ENCODE measurements at places on chromosomes 1 and 21. TPM values are rescaled to one million over a fixed set of nuclear protein-coding genes. Genes with fewer than 3 reads are reported as not detected.

Gene HSD3B2
- total RNA-seq: not detected

Gene NMNAT2
- 0.50 TPM for total RNA-seq

Gene LIN28A
- 16.7 TPM for total RNA-seq

Gene KLHDC8A
- total RNA-seq: 0.39 TPM

Gene SLC44A5
- total RNA-seq: 1.6 TPM

Gene HES3
- total RNA-seq: not detected

Gene SERPINC1
- not detected for total RNA-seq

Gene SPRTN
- 13.6 TPM for total RNA-seq

Gene ASB17
- total RNA-seq: not detected

Gene LCE3E
- total RNA-seq: not detected

Gene FRRS1
- total RNA-seq: 4.5 TPM

Gene DDAH1
- 76.7 TPM for total RNA-seq

GRCh38 chr1:29703596-29704370, 467.5 kb downstream of the PTPRU start:
- H3K4me3 ChIP-seq: no peak overlapping the region
- peaks cover 11% of the 10 kb centered on the region for H3K4me1 ChIP-seq
- no peak for DNase-seq
- H3K27me3 ChIP-seq: no peaks in the 10 kb centered on the region
- no peaks in the 10 kb centered on the region for H3K36me3 ChIP-seq

- no peak overlapping the region for H3K4me3 ChIP-seq
- no peaks in the 10 kb centered on the region for H3K4me1 ChIP-seq
- H3K27me3 ChIP-seq: no peaks in the 10 kb centered on the region
- H3K27ac ChIP-seq: no peak overlapping the region
- H3K36me3 ChIP-seq: no peaks in the 10 kb centered on the region
- DNase-seq: no peak
Measured at GRCh38 chr1:171869097-171869496, 27.8 kb downstream of the DNM3 start.

- no peaks in the 10 kb centered on the region for H3K4me1 ChIP-seq
Measured at GRCh38 chr1:91123319-91123718, 101.5 kb upstream of the ZNF644 start.

DNA sequence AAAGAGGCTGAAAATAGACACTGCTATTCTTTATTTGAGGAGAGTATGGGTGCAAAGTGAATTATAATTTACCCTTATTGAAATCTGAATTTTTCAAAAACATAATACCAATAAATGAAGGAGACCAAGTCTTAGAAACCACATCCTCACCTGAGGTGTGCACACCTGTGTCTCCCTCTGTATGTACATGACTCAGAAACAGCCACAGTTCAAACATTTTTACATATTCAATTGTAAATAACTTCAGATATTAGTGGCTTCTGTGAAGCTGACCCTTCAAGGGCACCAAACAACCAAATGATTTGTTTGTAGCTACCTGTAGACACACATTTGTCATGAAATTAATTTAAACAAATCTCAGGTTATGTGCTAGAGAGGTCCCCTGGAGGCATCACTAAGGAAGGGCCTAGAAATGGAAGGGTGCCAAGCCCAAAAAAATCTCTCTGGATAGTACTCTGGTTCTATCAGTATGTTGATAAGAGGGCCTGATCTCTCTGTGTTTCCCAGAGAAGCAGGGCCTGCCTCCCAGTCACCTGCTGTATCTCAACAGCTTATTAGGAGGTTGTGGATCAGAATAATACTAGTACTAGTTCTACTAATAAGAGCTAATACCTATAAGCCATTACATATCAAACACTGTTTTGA, 28.1 kb downstream of the ERI3 start:
- peaks cover 37% of the 10 kb centered on the region for H3K4me1 ChIP-seq
- no peak for DNase-seq
- H3K27me3 ChIP-seq: no peaks in the 10 kb centered on the region

- H3K27ac ChIP-seq: peak overlapping the region; percentile 38
- peak; percentile 95 for DNase-seq
- H3K4me3 ChIP-seq: no peak overlapping the region
- H3K27me3 ChIP-seq: no peaks in the 10 kb centered on the region
Measured at GRCh38 chr1:214439352-214440119, 111.9 kb downstream of the PTPN14 start.

DNA sequence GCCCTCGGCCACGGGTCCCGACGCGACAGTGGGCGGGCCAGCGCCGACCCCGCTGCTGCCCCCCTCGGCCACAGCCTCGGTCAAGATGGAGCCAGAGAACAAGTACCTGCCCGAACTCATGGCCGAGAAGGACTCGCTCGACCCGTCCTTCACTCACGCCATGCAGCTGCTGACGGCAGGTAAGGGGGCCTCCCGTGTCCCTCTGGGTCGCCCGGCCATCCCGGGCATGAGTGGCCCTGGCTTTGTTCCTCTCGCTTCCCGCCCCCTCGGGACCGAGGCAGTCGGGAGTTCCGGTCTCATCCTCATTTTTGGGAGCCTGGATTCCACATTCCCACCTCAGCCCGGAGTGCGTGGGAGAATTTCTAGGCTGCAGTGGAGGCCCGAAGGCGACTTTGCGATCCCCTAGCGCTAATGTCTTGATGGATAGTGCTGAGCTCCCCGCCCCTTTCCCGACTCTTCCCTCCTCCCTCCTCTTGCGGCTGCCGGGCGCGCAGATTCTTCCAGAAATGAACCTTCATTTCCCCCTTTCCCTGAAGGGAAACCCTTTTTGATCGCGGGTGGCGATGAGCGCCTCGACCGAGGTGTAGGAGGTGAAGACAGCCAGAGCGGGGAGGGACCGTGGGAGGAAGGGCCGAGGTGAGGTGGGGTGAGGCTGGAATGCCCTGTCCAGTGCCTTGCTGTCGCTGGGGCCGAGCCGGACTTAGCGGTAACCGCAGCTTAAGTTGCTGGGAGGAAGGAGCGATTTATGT, 705 bp downstream of the KHDRBS1 start:
- peak overlapping the region; percentile 93 for H3K4me3 ChIP-seq
- peaks cover 17% of the 10 kb centered on the region for H3K4me1 ChIP-seq
- H3K36me3 ChIP-seq: no peaks in the 10 kb centered on the region
- H3K27ac ChIP-seq: peak overlapping the region; percentile 95
- peak; percentile 16 for DNase-seq

GRCh38 chr1:118958140-118958539, 30.0 kb downstream of the TBX15 start:
- peaks cover 2% of the 10 kb centered on the region for H3K27me3 ChIP-seq
- peaks cover 4% of the 10 kb centered on the region for H3K4me1 ChIP-seq
- H3K36me3 ChIP-seq: no peaks in the 10 kb centered on the region
- DNase-seq: no peak
- no peak overlapping the region for H3K27ac ChIP-seq

GRCh38 chr1:6100861-6101783, 55.4 kb downstream of the KCNAB2 start:
- no peaks in the 10 kb centered on the region for H3K36me3 ChIP-seq
- H3K27ac ChIP-seq: no peak overlapping the region
- DNase-seq: no peak
- no peaks in the 10 kb centered on the region for H3K27me3 ChIP-seq
- no peaks in the 10 kb centered on the region for H3K4me1 ChIP-seq

DNA sequence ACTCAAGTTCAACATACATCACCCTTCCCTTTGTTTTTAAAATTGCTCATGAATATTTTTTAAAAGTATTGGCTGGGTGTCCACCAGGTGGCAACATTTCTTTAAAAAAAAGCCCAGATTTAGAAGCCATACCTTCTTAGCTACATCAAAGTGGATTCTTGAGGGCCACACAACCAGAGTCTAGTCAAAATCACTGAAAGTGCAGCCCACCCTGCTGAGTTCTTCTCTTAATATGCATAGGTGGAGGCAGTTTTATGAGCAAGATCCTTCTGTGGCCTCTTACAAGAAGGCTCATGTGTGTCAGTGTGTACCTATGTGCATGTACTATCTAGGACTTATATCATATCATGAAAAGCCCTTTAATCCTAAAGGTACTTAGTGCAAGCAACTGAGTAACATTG, 16.9 kb upstream of the GNG12 start:
- H3K27me3 ChIP-seq: no peaks in the 10 kb centered on the region
- DNase-seq: no peak
- peaks cover 23% of the 10 kb centered on the region for H3K4me1 ChIP-seq

DNA sequence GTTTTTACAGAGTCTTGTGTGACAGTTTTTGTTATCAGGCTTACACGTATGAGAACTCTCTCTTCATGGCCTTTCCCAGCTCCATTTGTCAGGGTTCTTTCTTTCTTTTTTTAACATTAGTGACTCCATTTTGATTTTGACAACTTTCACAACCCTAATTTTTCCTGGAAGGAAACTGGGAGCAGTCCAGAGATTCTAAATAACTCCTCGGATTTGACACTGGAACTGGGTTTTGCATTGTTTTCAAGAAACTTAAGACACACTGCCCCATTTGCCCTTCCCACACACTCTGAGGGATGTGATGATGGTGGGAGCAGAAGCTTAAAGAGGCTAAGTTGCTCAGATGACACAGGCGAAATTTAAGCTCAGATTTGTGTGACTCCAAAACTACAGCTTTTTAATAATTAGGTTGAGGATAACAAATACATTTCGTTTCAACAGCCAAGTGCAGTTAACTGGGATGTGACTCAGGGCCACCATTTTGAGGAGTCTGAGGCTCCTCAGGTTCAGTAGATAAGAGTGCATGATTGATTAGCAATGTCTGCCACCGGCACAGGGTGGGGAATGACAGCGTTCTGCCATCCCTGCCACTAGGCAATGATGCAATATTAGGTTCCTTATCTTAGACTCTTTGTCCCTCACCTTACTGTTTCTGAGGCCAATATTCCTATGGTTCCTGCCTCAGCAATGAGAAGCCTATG, 95.1 kb upstream of the ATP1A1 start:
- no peak overlapping the region for H3K27ac ChIP-seq
- H3K27me3 ChIP-seq: no peaks in the 10 kb centered on the region
- no peaks in the 10 kb centered on the region for H3K4me1 ChIP-seq
- no peak for DNase-seq
- no peaks in the 10 kb centered on the region for H3K36me3 ChIP-seq

DNA sequence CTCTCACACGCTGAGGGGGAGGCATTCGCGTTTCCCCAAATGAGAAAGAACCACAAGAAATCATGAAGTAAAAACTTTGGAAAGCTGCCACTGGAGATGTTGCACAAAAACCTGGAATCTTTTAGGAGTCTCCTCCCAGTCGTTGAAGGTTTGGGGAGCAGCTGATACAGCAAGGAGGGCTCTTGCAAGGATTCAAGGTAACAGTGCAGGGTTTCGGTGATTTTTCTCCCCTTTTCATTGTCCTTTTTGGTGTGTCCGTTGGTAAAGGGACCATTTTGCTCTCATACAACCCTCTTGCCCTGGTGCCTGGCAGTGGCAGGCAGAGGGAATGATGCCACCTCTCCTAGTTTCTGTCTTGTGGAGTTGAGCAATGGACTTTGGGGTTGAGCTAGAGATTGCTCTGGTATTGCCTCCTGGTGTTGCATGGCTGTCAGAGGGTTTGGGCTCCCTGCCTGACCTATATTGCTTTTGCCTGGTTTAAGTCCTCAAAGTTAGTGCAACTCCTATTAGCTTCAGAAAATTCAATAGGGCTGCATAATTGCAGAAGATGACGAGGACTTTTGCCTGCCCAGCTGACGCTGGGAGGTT, 872 bp downstream of the BRINP2 start:
- no peak overlapping the region for H3K4me3 ChIP-seq
- H3K36me3 ChIP-seq: no peaks in the 10 kb centered on the region
- no peak overlapping the region for H3K27ac ChIP-seq
- peaks cover 6% of the 10 kb centered on the region for H3K4me1 ChIP-seq
- DNase-seq: no peak
- H3K27me3 ChIP-seq: peaks cover 64% of the 10 kb centered on the region

DNA sequence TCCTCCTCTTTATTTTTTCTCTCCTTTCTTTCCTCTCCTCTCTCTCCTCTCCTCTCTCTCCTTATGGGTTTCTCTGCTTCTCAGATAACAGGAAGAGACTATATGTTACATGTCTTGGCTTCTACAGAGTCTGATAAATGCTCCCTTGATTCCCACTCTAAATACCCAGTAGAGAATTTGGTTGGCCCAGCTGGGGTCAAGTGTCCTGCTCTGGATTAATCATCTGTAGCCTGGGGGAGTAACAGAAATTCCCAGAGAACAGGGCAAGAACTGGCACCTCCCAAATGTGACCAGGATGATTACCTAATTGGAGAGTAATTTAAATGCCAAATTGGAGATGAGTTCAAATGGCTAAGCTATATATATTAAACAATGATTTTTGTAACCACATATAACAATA, 146.1 kb upstream of the LMO4 start:
- no peaks in the 10 kb centered on the region for H3K36me3 ChIP-seq
- no peaks in the 10 kb centered on the region for H3K27me3 ChIP-seq
- DNase-seq: no peak
- no peak overlapping the region for H3K4me3 ChIP-seq
- H3K4me1 ChIP-seq: no peaks in the 10 kb centered on the region

GRCh38 chr1:89762386-89762778, 58.5 kb upstream of the LRRC8D start:
- no peaks in the 10 kb centered on the region for H3K36me3 ChIP-seq
- H3K4me3 ChIP-seq: peak overlapping the region; percentile 68

DNA sequence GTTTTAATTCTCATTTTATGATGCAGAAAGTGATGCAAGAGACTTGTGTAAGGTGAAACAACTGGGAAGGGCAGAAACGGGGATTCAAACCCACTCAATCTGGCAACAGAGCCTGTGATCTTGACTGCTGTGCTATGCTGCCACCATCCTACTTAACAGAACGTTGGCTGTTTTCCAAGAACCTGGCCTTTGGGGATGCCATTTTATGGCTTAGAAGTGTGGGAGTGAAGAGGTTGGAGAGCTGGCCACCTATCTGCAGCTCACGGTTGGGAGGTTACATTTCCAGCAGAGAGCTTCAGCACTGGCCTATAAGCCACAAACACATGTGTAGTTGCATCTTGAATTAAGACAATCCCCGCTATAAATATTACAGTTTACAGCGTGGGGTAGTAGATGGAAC, 235.3 kb downstream of the PRDM2 start:
- no peaks in the 10 kb centered on the region for H3K4me1 ChIP-seq
- no peak overlapping the region for H3K27ac ChIP-seq
- H3K4me3 ChIP-seq: no peak overlapping the region

- H3K27ac ChIP-seq: no peak overlapping the region
- H3K4me3 ChIP-seq: no peak overlapping the region
Measured at GRCh38 chr1:51002516-51002915, 32.5 kb downstream of the CDKN2C start.

GRCh38 chr1:203480525-203481084, 5.0 kb downstream of the PRELP start:
- peaks cover 24% of the 10 kb centered on the region for H3K27me3 ChIP-seq
- H3K4me1 ChIP-seq: peaks cover 15% of the 10 kb centered on the region
- DNase-seq: peak; percentile 83
- no peaks in the 10 kb centered on the region for H3K36me3 ChIP-seq
- peak overlapping the region; percentile 16 for H3K27ac ChIP-seq
- H3K4me3 ChIP-seq: no peak overlapping the region

- no peak overlapping the region for H3K27ac ChIP-seq
- H3K4me3 ChIP-seq: no peak overlapping the region
- no peak for DNase-seq
- H3K4me1 ChIP-seq: no peaks in the 10 kb centered on the region
- H3K27me3 ChIP-seq: peaks cover 21% of the 10 kb centered on the region
Measured at GRCh38 chr1:60162936-60163335, 89.4 kb upstream of the C1orf87 start.

GRCh38 chr1:72690871-72691270, 408.5 kb upstream of the NEGR1 start:
- no peak overlapping the region for H3K4me3 ChIP-seq
- H3K27ac ChIP-seq: no peak overlapping the region
- no peaks in the 10 kb centered on the region for H3K36me3 ChIP-seq
- DNase-seq: no peak
- H3K27me3 ChIP-seq: no peaks in the 10 kb centered on the region

- peak; percentile 35 for DNase-seq
- H3K4me3 ChIP-seq: no peak overlapping the region
- no peaks in the 10 kb centered on the region for H3K27me3 ChIP-seq
- peaks cover 3% of the 10 kb centered on the region for H3K36me3 ChIP-seq
- H3K4me1 ChIP-seq: peaks cover 8% of the 10 kb centered on the region
- H3K27ac ChIP-seq: no peak overlapping the region
Measured at GRCh38 chr1:78884685-78885452, 121.7 kb downstream of the ADGRL4 start.
